CD4-positive, alpha-beta T cell treated with Interferon gamma for 1 hour (primary cell): ENCODE measurements at places on chromosomes 6 and 20.

GRCh38 chr20:40279390-40279789 is 409.6 kb downstream of the MAFB start:
- peak; percentile 4 for DNase-seq

DNA sequence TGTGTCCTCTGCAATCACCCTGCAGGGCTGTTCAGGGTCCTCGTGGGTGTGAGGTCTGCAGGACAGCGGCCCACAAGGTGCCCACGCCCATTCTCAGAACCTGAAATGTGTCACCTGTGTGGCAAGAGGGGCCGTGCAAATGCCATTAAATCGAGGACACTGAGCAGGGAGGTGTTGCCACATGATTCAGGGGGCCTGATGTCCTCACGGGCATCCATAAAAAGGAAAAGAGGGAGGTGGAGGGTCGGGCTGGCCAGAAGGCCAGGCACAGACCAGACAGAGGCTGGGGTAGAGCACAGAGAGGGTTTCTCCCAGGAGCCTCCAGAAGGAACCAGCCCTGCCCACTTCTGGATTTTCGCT is 239.6 kb downstream of the ERMARD start:
- no peak for DNase-seq

DNA sequence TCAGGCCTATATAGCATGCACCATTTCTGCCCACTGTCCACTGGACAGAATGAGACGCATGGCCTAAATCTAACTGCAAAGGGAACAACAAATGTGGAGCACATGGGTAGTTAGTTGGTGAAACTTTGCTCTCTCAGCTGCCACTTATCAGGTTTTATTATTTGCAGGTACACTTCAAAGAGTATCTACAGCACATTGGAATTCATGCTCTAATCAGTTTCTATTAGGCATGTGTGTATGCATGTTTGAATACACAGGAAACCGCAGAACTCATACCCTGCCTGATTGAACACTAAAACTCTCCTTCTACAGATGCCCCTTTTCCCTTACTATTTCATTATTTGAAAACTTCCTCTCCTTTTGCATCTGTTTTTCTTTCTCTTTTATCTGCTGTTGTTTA is 97.4 kb upstream of the HSF2 start:
- DNase-seq: no peak

- no peak for DNase-seq
These were observed 261.4 kb upstream of the PRDM1 start for GRCh38 chr6:105824732-105825131.

DNA sequence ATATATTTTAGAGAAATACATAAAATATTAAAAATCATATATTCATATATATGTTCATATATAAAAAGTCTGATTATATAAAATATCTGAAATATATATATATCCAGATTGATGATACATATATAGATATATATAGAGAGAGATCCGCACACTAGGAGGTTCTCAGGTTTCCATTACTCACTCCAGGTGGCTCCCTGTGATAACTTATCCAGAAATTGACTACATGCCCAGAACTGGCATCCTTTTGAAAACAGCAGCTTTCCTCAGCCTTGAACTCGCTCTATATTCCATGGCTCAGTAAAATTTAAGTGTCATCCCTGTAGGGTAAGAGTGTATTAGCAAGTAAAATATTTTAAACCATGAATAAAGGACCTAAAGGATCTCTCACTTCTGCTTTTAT is 206.8 kb downstream of the TINAG start:
- no peak for DNase-seq

DNA sequence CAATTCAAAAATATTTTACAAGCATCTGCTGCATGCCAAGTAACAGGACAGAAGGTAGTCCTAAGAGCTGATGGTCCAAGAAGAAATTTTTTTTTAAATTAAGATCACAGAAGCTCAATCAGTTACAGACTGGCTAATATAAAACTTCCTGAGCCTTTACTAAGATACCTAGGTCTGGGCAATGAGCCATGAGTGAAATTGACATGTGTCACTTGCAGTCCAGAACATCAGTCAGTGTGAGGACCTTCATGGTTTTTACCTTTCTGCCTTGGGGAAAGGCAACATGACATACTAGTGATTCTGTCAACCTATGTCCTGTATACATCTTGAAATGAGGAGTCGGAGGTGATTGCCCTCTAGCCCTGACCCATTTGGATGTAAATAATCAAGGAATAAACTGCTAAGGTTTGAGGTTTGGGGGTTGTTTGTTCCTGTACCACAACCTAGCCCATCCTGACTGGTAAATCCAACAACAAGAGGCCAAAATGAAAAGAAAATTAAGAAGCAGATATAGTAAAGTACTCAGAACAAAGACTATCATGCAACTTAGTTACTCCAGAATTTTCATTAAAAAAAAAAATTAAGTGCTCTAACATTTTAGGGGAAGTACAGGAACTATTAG is 70.0 kb downstream of the CNKSR3 start:
- no peak for DNase-seq

DNA sequence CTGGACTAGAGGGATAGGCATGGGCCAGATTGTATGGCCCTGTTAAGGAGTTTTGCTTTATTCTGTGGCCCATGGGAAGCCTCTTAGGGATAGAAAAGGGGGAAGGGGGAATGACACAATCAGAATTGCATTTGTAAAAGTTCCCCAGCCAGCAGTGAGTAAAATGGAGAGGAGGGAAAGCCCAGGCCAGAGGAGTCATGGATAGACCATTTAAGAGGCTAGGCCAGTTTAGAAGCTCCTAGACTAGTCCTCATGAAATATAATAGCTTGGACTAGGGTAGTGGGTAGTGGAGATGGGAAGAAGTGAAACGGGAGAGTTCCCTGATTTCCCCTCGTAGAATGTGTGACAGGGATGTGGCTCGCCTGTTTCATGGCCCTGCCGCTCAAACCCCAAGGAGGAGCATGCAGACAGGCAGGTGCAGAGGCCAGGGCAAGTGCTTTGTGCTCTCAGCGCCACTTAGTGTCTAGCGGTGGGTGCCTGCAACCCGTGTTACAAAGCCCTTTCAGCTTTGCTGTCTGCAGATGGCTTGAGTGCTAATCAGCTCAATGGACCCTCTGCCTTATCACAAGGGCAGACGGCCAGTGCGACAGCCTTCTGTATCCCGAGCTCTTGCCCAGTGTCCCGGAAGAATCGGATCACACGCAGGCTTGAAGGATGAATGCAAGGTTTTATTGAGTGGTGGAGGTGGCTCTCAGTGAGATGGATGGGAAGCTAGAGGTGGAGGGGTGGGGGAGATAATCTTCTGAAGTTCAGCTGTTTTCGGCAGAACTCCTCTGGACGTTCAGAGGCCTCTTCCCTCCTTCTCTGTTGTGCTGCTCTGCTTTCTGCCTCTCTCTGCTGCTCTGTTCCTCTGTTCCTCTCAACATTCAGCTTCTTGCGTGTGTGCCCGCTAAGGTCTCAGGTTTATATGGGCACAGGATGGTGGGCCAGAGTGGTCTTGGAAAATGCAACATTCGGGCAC is 141.1 kb downstream of the CEP57L1 start:
- DNase-seq: peak; percentile 18
